ENCODE measurements at places on chromosomes 2 and 18. TPM values are rescaled to one million over a fixed set of nuclear protein-coding genes. Genes with fewer than 3 reads are reported as not detected.
A peak's percentile ranks its signal among the peaks of the same experiment; 100 is the strongest.

- no peak overlapping the region for H3K27ac ChIP-seq
- no peak for DNase-seq
- H3K4me3 ChIP-seq: no peak overlapping the region
- H3K27me3 ChIP-seq: no peaks in the 10 kb centered on the region
- no peaks in the 10 kb centered on the region for H3K36me3 ChIP-seq
These were observed 9.2 kb downstream of the AAK1 start for GRCh38 chr2:69634196-69634821.

HOXD12 gene
- not detected for total RNA-seq

- DNase-seq: peak; percentile 73
- peak overlapping the region; percentile 98 for H3K4me3 ChIP-seq
- peaks cover 4% of the 10 kb centered on the region for H3K4me1 ChIP-seq
- H3K36me3 ChIP-seq: no peaks in the 10 kb centered on the region
- no peaks in the 10 kb centered on the region for H3K27me3 ChIP-seq
- H3K27ac ChIP-seq: peak overlapping the region; percentile 91
These were observed 634 bp downstream of the CREB1 start for GRCh38 chr2:207530160-207531031.

FBXO48 gene
- 1.3 TPM for total RNA-seq

ZNF385B gene
- total RNA-seq: 10.9 TPM

DNA sequence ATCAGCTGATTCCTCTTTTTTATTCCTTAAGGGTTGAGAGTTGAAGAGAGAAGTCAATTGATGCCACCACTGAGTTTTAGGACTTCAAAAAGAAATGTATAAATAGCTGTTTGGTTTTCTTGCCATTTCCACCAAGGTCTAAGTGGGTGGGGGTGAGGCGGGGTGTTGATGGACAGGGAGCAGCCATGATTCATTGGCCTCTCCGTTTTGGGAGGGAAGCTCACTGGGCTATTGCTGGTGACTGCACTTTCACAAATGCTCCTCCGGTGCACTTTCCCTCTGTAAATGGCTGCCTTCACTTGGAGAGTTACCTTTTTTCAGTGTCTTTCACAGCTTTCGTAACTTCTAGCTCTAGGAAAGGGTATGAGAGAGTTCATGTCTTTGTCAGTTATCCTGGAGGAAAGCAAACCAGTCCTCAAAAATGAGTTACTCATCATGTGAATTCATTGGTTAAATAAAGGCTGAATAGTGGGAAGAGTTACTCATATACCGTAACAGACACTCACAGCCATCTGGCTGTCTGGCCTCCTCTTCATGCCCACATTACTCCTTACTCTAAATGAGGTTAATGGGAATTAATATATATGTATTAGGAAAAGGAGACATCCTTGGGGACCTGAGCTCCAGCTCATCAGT lies 17.4 kb upstream of the CTAGE1 start:
- no peak overlapping the region for H3K27ac ChIP-seq
- no peak for DNase-seq
- no peaks in the 10 kb centered on the region for H3K36me3 ChIP-seq
- H3K4me3 ChIP-seq: no peak overlapping the region

LIMS3 gene
- 1.5 TPM for total RNA-seq

DNA sequence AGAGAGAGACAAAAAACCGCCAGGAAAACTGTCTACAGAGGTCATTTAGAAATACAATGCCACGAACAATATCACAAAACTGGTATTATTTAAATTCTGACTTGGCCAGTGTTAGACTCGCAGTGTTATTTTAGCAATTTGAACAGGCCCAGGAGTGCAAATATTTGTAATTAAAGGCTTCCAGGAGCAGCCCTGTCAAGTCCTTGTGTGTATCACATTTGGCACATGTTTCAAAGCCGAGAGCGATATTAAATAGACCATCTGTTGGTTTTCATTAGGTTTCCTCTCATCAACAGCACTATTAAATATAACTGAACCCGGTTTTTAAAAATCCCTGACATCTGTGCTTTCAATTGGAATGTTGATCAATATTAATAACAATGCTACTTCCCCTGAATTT lies 656.9 kb downstream of the TSN start:
- H3K27ac ChIP-seq: no peak overlapping the region
- no peak for DNase-seq
- H3K36me3 ChIP-seq: no peaks in the 10 kb centered on the region

DNA sequence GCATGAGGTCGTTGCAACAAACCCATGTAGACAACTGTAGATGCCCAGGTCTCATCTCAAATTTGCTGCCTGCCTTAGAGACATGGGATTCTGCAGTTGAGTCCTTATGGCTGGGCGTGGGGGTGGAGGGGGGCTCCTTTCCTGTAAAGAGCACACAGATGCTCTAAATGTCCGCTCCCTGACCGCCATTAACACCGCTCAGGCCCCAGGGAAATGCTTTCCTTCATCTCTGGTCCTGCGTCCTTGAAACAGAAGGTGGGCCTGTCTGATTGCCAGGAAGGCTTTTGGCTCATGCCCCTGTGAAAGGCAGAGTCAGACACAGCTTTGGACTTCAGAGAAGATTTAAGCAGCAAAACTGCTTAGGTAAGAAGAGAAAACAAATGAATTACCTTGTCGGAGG lies 25.7 kb downstream of the GPR39 start:
- DNase-seq: no peak
- H3K27ac ChIP-seq: no peak overlapping the region
- H3K27me3 ChIP-seq: no peaks in the 10 kb centered on the region
- H3K4me1 ChIP-seq: no peaks in the 10 kb centered on the region

GRCh38 chr2:6159606-6160005 lies 467.4 kb downstream of the SOX11 start:
- no peak overlapping the region for H3K4me3 ChIP-seq
- no peaks in the 10 kb centered on the region for H3K4me1 ChIP-seq
- H3K27ac ChIP-seq: no peak overlapping the region
- H3K36me3 ChIP-seq: no peaks in the 10 kb centered on the region
- no peak for DNase-seq
- H3K27me3 ChIP-seq: no peaks in the 10 kb centered on the region

DNA sequence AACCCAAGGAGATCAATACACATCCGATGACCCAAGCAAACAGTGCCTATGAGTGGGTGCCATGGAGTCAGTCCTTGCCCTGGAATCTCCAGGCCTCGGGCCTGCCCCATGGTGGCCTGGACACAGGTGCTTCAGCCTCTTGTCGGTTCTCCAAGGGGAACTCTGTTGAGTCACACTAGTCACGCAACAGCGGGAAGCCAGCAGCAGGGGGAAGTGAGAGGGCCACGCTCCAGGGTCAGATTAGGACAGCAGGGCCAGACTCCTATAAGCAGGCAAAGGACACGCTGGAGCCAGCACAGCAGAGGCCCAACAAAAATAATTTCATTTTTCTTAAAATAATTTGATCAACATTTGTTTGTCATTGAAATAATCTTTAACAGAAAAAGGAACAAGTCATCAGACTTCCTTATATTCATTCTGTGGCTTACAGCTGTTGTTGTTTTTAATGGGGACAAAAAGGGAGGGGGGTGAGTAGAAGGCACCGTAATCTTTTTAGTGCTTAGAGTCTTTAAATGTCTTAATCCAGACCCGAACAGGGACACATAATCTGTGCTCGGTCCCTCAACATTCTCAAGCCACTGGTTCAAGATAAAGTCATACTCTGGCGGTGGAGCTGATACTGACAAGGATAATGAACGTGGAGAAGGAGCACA lies 16.4 kb upstream of the ARMC9 start:
- H3K4me1 ChIP-seq: peaks cover 7% of the 10 kb centered on the region
- no peak for DNase-seq
- no peak overlapping the region for H3K4me3 ChIP-seq

DNA sequence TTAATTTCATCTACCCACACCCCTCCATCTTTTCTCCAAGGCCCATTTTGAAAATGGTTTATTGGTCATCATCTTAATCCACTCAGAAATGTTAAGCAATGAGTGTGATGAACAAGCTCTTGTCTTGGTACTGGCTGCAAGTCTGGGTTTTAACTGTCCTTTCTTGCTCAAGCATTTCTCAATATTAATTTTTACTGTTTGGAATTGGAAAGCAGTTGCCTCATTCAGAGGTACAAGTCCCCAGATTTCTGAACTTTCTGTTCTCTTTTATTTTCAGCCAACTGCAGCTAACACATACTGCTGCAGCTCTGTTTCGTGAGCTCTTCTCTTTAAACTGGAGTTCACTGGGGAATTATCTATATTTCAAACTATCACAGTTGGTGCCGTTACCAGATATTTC lies 99.4 kb upstream of the TEX51 start:
- no peak for DNase-seq
- H3K4me1 ChIP-seq: no peaks in the 10 kb centered on the region
- H3K27me3 ChIP-seq: no peaks in the 10 kb centered on the region
- no peak overlapping the region for H3K27ac ChIP-seq
- no peaks in the 10 kb centered on the region for H3K36me3 ChIP-seq

DNA sequence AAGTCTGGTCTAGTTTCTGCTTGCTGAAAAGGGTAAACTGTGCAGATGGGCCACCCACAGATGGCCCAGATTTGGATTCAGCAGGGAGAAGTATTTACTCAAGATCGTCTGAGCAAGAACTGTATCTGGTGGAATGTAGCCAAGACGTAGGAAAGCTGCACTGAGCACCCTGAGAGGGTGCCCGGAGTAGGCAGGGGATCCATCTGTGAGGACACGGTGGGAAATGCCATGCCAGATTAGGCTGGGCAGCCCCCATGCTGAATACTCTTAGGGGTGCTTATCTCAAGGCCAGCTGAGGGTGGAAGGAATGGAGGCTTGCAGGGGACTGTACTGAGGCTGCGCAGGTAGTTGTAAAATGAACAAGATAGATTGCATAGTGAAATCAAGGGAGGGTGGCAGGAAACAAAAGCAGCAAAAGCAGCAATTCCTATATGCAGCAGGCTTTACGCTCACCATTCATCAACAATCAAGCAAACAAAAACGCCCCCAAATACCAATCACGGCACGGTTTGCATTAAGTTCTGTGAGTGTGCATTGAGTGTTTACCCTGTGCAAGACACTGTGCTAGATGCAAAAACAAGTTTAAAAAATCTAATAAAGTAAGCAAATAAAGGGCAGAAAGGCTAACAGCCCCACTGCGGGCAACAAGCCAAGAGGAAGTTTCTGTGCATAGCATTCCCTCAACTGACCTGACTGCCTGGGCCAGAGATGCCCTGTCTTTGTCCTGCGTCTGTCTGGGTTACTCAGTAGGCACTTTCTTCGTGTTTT lies 32.2 kb upstream of the LPIN2 start:
- DNase-seq: no peak
- no peak overlapping the region for H3K4me3 ChIP-seq
- H3K36me3 ChIP-seq: no peaks in the 10 kb centered on the region
- H3K4me1 ChIP-seq: no peaks in the 10 kb centered on the region
- H3K27ac ChIP-seq: no peak overlapping the region
- H3K27me3 ChIP-seq: no peaks in the 10 kb centered on the region

GRCh38 chr2:233068762-233069418 lies 8.7 kb downstream of the INPP5D start:
- no peak overlapping the region for H3K27ac ChIP-seq
- no peaks in the 10 kb centered on the region for H3K27me3 ChIP-seq
- no peaks in the 10 kb centered on the region for H3K36me3 ChIP-seq

GRCh38 chr2:210410542-210410941 lies 66.0 kb downstream of the LANCL1 start:
- no peaks in the 10 kb centered on the region for H3K36me3 ChIP-seq
- H3K4me3 ChIP-seq: no peak overlapping the region
- H3K27ac ChIP-seq: no peak overlapping the region
- no peaks in the 10 kb centered on the region for H3K27me3 ChIP-seq
- no peaks in the 10 kb centered on the region for H3K4me1 ChIP-seq

- DNase-seq: no peak
- H3K4me1 ChIP-seq: no peaks in the 10 kb centered on the region
These were observed 69.5 kb downstream of the GPD2 start for GRCh38 chr2:156505696-156506095.

- no peaks in the 10 kb centered on the region for H3K4me1 ChIP-seq
- no peak overlapping the region for H3K27ac ChIP-seq
- no peaks in the 10 kb centered on the region for H3K27me3 ChIP-seq
These were observed 25.8 kb upstream of the NRP2 start for GRCh38 chr2:205656461-205656860.
